Caki2 (cell line): ENCODE measurements at places on chromosomes 1 and 21.

GRCh38 chr1:83846138-83846537 is 152.8 kb downstream of the TTLL7 start:
- DNase-seq: no peak

DNA sequence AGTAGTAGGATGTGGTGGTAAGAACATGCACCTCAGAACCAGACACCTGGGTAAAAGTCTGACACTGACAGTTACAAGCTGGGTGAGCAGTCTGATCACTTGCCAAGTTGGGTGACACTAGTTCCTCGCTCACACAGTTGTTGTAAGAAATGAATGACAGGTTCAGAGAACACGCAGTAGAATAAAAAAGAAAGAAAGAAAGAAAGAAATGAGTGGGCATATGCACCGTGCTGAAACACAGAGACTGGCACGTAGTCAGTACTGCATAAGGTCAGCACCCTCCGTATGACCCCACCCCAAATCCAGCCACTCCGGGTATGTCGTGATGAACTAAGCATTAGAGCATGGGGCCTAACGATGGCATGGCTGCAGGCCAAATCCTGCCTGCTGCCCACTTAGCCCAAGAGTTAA is 90.6 kb downstream of the GLUL start:
- no peak for DNase-seq

DNA sequence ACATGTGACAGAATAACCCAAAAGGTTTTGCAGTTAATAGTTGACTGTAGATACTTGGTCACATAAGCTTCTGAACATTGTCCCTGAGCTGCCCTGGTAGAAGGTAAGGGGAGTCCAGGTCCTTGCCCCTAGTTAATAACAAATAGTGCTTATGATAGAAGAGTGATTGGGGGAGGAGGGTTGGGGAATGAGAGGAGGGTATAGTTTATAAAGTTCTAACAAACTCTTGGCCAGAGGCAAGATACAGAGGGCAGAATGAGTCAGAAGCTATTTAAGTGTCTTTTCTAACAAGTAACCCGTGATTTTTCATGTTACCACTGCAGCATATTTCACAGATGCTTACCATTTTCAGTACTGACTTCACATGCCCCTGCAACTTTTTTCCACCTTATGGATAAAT is 26.7 kb upstream of the MYOCOS start:
- no peak for DNase-seq

DNA sequence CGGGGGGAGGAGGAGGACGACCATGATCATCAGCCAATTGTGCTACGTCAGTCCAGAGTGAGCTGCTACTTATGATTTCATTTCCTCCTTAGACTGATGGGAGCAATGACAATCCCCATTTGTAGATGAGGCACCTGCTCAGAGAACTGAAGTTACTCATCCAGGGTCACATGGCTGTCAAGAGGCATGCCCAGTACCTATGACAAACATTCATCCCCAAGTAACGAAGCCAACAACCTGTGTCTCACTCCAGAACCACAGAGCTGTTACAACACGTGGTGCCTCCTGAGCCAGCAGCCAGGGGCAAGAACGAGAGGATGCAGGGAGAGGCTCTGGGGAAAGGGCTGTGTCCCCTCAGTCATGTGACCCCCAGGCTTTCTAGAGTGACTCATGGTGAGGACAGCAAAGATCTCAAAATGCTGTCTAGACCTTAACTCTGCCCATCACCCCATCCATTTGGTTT is 93.6 kb downstream of the SIM2 start:
- DNase-seq: peak; percentile 85

DNA sequence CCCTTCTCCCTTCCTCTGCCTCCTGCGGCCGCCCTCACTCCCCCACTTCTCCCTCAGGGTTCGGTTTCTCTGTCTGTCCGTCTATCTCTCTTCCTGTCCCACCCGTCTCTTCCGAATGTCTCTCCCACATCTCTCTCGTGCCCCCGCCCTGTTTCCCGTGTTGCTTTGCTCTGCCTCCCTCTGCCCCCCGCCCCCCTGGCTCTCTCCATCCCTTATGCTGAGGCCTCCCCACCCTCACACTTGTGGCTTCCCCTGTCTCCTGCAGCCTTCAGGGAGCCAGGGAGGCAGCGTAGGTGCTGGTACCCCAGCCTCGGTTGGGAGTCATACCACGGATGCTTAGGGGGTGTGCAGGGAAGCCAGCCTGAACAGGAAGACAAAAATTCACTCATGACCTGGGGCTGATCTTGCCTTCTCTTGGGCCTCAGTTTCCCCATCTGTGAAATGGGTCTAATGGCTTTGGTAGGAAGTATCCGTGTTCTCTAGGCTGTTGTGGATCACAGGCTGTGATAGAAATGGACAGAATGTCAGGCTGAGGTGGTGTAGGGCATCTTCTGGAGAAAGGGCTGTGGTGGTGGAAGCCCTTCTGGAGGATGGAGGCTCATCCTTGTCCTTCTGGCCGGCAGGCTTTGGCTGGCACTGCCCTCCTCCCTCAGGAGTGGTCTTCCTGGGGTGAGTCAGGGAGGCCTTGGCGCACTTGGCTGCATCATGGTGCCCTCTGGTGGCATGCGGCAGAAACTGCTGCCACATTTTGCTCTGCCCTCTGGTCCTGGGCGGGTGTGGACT is 55.5 kb downstream of the FOXO6 start:
- DNase-seq: peak; percentile 63
